ENCODE measurements at places on chromosomes 6 and 20.

GRCh38 chr6:14883921-14884320, 361.9 kb upstream of the JARID2 start:
- no peak for DNase-seq

- DNase-seq = no peak
Observed at GRCh38 chr6:155106456-155107115, 111.5 kb downstream of the TIAM2 start.

GRCh38 chr6:160054913-160055312, 66.7 kb upstream of the SLC22A1 start:
- no peak for DNase-seq

DNA sequence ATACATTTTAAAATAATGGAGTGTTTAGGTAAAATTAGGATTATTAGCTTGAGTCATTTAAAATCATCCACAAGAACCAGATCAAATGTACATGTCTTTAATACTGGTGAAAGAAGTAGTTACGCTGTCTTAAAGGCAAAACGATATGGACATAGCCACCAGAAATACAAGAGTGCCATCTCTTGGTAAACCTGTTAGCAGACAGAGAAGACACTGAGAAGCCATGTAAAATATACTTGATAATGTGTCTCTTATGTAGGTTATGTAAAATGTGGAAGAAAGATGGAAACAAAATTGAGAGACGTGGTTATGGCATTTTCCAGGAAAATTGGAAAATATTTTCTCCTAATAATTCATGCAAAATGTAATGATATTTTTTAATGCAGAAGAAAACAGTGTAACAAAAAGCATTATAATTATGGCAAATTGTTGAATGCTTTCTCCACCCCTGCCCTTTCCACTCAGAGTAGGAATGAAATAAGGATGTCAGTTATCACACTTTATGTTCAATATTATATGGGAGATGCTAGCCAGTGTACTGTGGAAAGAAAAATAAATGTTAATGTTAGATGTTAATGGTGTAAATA, 12.2 kb upstream of the SLC17A2 start:
- no peak for DNase-seq

DNA sequence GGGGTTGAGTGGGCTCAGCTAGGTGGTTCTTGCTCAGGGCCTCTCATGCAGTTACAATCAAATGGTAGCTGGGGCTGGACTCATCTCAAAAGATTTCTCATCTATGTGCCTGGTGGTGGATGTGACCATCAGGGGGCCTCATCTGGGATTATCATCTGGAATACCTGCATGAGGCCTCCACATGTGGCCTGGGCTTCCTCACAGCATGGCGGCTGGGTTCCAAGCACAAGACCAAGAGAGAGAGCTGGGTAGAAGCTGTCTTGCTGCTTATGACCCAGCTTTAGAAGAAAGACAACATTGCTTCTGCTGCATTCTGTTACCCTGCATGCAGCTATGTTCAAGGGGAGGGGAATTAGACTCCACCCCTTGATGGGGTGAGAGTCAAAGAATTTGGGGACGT, 22.5 kb downstream of the ARHGAP40 start:
- no peak for DNase-seq

- no peak for DNase-seq
Observed at GRCh38 chr6:168440520-168441433, at the start of gene SMOC2. Gene SMOC2 (plus strand): TSS chr6:168441184. CDS start chr6:168441371, 187 bp downstream.

DNA sequence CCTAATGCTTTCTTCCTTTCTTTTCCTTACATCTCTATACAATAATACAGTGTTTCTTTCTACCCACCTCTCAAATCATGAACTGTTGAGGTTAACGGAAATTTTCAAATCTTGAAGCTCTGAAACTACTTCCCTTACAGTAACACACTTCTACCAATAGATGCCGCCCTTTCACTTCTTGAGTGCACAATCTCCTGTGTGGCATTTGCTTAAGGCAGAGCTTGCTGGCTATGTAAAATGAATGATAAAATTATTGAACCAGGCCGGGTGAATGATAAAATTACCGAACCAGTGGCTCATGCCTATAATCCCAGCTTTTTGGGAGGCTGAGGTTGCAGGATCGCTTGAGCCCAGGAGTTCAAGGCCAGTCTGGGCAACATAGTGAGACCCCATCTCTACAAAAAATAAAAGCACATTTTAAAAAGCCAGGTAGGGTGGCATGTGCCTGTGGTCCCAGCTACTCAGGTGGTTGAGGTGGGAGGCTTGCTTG, 56.8 kb downstream of the KCNS1 start:
- DNase-seq = no peak

GRCh38 chr6:170429450-170429849, 122.9 kb downstream of the FAM120B start:
- DNase-seq = no peak

- no peak for DNase-seq
Observed at GRCh38 chr6:72381076-72381475, 240.8 kb upstream of the KCNQ5 start.

GRCh38 chr20:32819992-32820697, 391 bp downstream of the MAPRE1 start:
- DNase-seq = no peak

GRCh38 chr6:137688230-137688971, 178.7 kb upstream of the TNFAIP3 start:
- no peak for DNase-seq

DNA sequence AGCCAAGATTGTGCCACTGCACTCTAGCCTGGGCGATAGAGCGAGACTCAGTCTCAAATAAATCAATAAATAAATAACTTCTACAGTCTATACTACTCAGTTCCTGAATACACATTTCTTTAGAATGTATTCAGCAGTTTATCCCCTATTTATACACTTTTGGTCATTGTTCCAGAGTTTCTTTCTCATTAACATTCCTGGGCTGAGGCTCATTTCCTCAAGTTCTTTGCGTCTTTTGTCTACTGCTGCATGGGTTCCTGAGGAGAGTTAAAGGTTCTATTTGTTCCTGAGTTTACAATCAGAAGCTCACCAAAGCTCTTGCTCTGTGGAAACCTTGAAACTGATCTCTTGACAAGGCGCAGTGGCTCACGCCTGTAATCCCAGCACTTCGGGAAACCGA, 37.7 kb upstream of the SASH1 start:
- DNase-seq = peak; percentile 43

DNA sequence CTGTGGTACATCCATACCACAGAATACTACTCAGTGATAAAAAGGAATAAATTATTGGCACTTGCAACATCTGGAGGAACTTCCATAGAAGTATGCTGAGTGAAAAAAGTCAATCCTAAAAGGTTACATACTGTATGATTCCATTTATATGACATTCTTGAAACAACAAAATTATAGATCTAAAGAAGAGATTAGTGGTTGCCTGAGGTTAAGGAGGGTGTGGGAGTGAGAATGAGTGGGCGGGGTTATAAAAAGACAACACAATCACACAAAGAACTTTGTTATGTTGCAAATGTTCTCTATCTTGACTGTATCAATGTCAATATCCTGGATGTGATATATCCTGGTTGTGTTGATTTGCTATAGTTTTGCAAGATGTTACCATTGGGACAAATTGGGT, 21.2 kb downstream of the SNRPB start:
- DNase-seq = no peak

- no peak for DNase-seq
Observed at GRCh38 chr6:124033501-124033900, 229.8 kb downstream of the NKAIN2 start.

- no peak for DNase-seq
Observed at GRCh38 chr6:160431791-160432404, 83.7 kb downstream of the SLC22A3 start.

DNA sequence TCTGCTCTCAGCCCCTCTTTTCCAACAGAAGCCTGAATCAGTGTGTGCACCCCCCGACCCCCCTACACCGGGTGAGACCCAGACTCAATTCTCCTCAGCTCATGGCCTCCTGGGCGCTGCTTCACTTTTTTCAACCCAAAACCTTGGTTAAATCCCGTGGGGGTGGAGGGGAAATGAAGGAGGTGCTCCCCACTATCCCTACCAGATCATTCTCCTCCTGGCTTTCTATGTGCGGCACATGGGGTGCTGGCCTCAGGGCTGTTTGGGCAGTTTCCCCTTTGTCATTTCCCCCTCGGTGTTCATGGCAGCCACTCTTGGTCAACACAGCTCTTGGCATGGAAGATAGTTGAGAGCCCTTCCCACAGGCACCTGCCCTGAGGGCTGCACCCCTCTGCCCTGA, 4.6 kb downstream of the CST4 start:
- no peak for DNase-seq

GRCh38 chr6:119170447-119171087, 92.1 kb upstream of the FAM184A start:
- no peak for DNase-seq

DNA sequence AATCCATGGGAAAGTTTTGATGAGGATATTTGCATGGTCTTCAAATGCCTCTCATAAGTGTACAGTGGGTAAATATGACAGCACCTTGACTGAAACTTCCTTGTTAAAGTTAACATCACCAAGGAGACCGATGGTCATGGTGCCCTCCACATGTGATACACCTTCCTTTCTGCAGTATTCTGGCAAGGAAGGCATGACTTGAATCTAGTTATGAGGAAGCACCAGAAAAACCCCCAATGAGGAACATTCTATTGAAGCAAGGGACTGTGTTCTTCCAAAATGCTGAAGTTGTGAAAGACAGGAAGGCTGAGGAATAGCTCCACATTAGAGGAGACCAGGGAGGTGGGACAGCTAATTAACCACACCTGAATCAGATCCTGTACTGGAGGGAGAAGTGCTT, 118.3 kb downstream of the SLC24A3 start:
- no peak for DNase-seq

GRCh38 chr6:165685302-165685701, 22.3 kb upstream of the PDE10A start:
- DNase-seq = no peak

DNA sequence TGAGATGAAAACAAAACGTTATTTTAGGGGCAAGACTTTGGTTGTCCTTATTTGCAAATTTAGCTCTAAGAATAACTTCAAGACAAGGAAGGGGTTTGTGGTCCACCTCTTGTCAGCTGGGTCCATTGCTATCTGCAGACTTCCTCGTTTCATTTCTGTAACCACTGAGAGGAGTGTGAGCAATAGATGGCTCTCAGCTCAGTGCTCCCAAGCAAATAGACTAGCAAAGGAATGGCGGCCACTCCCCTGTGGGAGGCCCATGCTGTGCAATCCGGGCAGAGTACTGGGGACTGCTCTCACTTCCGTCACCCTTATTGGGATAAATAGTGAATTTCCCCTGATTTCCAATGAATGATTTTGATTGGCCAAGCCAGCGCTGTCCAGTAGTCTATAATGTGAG, 176.6 kb downstream of the ZDHHC14 start:
- no peak for DNase-seq

DNA sequence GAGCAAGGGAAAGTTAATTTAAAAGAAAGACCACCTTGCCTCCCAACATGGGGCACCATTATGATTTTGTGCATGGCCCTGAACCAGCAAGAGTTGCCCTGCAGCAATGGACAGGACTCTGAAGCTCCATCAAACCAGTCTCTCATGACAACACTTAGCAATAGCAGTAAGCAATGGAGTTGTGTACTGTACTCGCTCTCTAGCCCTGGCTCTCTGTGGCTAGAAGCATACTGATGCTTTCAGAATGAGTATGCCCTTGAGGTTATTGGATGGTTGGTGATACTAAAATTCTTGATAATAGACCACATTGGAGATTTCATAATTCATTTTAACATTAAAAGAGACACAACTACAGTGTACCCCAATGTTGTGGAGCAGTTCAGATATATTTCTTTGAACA, 23.2 kb upstream of the LMBRD1 start:
- no peak for DNase-seq

DNA sequence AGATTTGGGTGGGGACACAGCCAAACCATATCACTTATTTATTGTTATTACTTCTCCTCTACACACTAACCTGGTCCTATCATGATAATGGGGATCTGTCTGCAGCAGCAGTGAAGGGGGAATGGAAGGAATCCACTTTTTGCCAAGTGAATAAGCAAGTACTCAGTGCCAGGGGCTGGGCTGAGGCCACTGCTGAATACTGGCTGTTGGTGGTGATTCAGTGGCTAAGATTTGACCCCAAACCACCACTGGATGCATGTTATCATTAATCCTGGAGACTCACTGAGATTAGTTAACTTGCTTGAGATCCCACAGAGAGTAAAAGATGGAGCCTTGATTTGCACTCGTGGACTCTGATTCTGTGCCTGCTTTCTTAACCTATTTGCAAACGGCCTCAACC, 127.7 kb downstream of the TSHZ2 start:
- DNase-seq = no peak

DNA sequence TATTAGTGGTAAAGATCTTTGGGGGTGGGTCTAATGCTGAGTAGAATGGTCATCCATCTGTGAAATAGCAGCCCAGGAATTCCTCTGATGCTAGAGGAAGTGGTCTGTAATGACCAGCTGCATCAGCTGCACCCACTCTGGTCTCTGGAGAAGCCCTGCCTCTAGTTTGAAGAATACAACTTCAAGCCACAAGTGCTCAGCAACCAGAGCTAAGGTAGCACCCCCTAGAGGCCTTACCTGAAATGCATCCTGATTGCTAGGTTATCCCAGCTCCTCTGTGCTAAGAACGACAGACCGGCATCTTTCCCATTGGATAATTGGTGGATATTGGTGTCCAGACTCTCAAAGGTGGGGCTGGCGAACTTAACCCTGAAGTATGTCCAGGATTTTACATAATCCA, 58.2 kb downstream of the DNAH8 start:
- DNase-seq = no peak

DNA sequence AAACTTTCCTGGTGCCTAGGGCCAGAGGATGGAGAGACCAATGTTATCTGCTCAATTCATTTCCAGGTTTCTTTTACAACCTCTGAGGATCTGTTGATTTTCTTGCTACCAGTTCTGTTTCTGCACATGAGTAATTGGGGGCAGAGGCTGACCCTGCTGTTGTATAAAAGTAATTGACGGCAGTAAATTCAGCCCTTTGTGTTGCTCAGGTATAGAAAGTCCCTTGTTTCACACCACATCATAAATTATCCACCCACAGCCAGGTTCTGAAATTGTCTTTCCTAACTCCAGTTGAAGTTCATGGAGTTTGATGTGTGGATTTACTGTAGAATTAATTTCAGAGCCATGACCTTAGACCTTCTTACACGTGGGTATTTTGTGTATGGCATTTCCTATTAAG, 107.4 kb upstream of the GRIK2 start:
- no peak for DNase-seq

DNA sequence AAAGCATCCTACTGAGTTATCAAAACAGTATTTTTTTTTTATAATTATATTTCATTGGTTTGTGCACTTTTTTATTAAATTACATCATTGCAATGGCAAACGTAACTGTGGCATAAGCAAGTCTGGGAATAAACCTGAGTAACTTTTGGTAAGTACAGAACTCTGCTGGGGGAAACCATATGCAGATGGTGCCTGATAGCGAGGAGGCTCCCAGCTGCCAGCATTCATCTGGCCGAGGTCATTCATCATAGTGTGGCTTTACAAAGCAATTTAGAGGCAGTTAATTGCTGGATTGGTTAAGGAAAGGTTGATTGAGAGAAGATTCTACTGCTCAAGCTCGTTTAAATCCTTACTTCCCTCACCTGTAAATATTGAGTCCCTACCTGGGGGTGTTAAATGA, 52.6 kb downstream of the HECA start:
- DNase-seq = no peak

DNA sequence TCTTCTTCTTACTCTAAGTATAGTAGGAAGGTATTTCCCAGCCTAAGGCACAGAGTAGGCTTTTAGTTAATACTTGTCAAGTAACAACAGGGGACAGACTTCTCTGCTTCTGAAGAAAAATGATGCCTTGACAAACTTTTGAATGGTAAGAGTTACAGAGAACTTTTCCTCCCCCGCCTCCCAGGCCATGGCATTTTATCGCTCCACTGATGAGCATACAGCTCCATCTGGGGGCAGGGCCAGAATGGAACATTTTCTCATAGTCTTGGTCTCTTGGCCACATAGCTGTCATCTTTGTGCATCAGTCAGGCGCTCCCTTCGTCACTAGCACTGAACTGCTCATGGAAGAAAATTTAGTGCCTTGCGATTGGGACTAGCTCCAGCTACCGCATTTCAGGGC, 1066.8 kb upstream of the CITED2 start:
- no peak for DNase-seq
